ENCODE measurements at places on chromosomes 4 and X. TPM values are rescaled to one million over a fixed set of nuclear protein-coding genes. Genes with fewer than 3 reads are reported as not detected.

GRCh38 chr4:151485541-151486131 lies 76.7 kb downstream of the FHIP1A start:
- no peak for DNase-seq

- no peak for DNase-seq
Observed at GRCh38 chr4:124632439-124632838, 80.1 kb downstream of the ANKRD50 start.

GRCh38 chr4:702618-703048 lies 3.0 kb upstream of the PCGF3 start:
- DNase-seq = no peak

- DNase-seq = no peak
Observed at GRCh38 chr4:24364852-24365251, 219.5 kb downstream of the DHX15 start.

GRCh38 chr4:186772936-186773487 lies 49.4 kb upstream of the FAT1 start:
- no peak for DNase-seq

DNA sequence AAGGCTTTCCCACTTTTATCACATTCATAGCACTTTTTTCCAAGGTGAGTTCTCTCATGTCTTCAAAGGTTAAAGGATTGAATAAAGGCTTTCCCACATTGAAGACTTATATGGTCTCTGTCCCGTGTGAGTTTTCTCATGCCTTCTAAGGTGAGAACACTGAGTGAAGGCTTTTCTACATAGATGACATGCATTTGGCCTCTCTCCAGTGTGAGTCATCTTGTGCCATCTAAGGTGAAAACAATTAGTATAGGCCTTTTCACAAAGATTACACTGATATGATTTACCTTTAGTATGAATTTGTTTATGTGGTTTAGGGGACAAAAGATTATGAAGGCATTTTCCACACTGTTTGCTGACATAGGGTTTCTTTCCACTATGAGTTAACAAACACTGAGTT lies 21.2 kb downstream of the USP17L30 start:
- no peak for DNase-seq

Gene NLGN4X
- not detected for total RNA-seq

Gene GDPD2
- not detected for total RNA-seq

GRCh38 chr4:12421364-12421763 lies 992.7 kb upstream of the HS3ST1 start:
- no peak for DNase-seq

- peak; percentile 38 for DNase-seq
Observed at GRCh38 chr4:152045807-152046571, 285.2 kb upstream of the GATB start.

- DNase-seq = no peak
Observed at GRCh38 chrX:137031039-137031438, 2.8 kb downstream of the GPR101 start.

DNA sequence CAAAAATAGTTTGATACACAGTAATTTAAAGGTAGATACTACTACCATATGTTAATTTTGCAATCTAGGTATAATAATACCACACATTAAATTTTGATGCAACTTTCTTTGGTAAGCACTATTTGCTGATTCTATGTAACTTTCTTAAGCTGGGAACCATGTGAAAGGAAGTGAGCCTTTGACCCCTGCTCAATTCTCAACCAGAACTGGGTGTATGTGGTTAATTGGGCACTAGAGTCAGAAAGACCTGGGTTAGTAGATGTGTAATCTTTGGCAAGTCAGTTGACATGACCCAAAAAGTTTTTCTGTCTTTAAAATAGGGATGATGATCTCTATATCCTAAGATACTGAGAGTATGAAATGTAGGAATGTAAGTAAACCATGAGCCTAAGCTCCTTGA lies 22.4 kb downstream of the TLR2 start:
- no peak for DNase-seq

Gene UBQLN2
- 48.0 TPM for total RNA-seq

GRCh38 chr4:184902550-184902949 lies 76.8 kb upstream of the ACSL1 start:
- no peak for DNase-seq

Gene YY2
- 1.5 TPM for total RNA-seq

Gene CENPVL3
- not detected for total RNA-seq

GRCh38 chrX:30714138-30714537 lies 60.9 kb downstream of the GK start:
- DNase-seq = no peak

DNA sequence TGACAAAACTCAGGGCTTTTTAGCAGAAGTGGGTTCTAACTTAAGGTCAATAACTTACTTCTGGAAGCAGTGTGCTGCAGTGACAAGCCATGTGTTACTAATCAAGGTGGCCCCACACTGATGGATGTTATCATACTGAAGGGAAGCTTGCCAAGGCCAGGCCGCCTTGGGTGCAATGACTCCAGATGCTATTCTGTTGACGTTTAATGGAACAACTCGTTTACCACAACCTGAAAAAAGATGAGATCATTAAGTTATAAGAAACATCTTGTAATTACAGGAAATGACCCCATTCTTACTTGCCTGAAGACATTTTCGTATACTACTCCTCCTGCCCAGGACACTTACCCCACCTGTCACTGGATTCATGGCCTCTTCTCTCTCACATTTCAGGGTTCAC lies 38.9 kb upstream of the TMPRSS11D start:
- no peak for DNase-seq

- peak; percentile 47 for DNase-seq
Observed at GRCh38 chr4:112516471-112517066, 589 bp upstream of the NEUROG2 start.

DNA sequence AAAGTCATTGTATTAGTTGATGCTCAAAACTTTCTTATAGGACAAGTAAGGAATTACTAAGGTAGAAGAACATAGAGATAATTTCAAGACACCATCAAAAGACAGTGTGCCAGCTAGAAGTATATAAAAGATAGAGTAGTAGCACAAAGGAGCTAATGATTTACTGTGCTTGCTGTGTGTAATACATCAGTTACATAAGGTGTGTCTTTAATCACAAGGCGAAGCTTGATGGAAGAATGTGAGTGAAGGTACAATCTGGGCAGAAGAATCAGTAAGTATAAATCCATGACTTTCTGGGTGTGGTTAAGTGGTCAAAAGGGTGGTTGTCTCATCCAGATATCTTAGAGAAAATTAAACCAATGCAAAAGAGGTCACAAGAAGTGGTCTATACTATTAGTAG lies 95.1 kb upstream of the BOD1L1 start:
- no peak for DNase-seq

DNA sequence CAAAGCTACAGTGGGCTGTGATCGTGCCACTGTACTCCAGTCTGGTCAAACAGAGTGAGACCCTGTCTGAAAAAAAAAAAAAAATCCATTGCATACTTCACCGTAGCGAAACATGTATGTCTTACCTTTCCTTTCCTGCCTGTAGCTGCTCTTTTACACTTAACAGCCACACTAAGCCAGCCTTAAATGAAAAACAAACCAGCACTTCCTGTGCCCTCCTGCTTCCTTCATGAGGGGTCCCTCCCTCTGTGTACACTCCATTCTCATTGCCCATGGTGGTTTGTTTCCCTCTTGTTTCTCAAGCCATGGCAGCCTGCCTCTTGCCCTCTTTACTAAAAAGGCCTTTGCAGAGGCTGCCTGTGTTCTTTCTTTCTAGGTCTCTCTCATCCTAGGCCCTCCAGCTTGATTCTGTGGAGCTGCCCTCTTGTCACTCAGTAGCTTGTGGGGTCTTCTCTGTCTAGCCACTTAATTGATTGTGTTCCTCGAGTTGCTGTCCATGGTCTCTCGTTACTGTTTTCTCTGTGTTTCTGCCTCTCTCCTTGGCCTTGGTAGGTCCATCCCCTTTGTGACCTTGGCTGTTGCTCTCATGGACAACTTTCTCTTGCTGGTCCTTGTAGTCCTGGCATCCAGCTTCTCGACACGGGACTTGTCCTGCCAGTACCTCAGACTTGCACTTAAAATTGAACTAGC lies 52.1 kb upstream of the MSANTD1 start:
- no peak for DNase-seq

DNA sequence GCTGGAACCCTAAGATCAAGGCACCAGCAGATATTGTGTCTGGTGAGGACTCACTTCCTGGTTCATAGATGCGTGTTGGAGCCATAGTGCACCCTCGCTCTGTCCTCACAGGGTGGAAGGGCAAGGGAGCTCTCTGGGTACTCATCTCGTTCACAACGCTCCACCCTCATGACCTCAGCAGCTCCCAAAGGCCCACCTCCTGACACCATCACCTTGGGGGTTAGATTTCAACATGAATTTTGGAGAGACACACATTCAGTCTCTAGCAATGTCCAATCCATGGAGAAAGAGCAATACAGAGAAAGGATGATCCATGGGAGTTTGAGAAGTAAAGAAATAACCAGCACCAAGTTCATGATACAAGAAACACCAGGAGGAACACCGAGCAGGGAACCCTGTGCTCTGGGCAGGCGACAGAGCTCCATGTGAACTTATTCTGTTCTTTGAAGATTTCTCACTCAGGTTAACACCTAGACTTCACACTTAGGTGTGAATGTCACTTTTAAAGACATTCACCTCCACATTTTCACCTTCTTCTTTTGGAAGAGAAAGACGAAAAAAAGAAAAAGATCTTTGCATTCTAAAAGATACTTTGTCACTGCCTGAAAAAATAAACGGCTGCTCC lies 171.8 kb upstream of the FAM9B start:
- no peak for DNase-seq

Gene ANXA10
- not detected for total RNA-seq

Gene XPNPEP2
- total RNA-seq = 0.67 TPM

Gene TMEM35A
- not detected for total RNA-seq

- DNase-seq = no peak
Observed at GRCh38 chrX:101337776-101338271, 10.7 kb downstream of the TIMM8A start.

GRCh38 chr4:175776217-175776616 lies 35.8 kb downstream of the GPM6A start:
- DNase-seq = no peak

Gene CPLX1
- 5.0 TPM for total RNA-seq

DNA sequence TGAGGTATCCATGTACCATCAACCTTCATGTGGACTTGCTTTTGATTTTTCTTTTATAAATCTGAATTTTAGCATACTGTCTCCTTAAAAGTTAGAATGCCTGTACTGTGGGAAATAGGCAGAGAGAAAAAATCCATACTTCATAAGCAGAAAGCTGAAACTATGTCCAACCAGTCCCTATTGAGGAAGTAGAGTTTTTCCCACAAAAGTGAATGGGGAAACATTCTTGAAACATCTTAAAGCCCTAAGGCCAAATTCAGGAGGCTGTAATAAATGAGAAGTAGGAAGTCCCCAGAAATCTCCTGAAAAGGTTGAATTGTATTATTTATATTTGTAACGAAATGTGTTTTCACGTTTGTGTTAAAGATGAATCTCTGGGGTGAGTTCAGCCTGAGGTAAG lies 56.3 kb downstream of the ENOX2 start:
- no peak for DNase-seq

Gene EFHC2
- total RNA-seq = 0.77 TPM

Gene MAGEC2
- total RNA-seq = not detected

Gene ZCCHC18
- total RNA-seq = 13.5 TPM

DNA sequence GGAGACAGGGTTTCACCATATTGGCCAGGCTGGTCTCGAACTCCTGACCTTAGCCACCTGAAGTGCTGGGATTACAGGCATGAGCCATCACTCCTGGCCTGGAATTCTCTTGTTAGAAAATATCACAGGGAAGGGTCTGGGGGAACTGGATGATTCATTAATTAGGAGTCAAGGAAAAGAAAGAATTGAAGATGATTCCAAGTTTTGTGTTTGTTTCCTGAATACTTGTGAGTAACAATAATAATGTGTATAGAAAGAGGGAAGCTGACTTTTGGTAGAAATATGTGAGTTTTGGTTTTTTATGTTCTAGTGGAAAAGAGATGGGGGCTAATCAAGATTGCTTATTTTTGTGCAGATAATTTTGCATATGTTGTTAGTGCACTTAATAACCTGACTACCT lies 77.3 kb upstream of the CLNK start:
- DNase-seq = no peak

- no peak for DNase-seq
Observed at GRCh38 chr4:137949746-137950145, 292.4 kb downstream of the SLC7A11 start.

Gene ARAP2
- total RNA-seq = 63.7 TPM

GRCh38 chrX:153333266-153333665 lies 687 bp upstream of the ZNF275 start:
- no peak for DNase-seq

GRCh38 chrX:112760697-112761096 lies 79.9 kb downstream of the AMOT start:
- no peak for DNase-seq

Gene AFM
- total RNA-seq = not detected

Gene SERTM2
- total RNA-seq = not detected

DNA sequence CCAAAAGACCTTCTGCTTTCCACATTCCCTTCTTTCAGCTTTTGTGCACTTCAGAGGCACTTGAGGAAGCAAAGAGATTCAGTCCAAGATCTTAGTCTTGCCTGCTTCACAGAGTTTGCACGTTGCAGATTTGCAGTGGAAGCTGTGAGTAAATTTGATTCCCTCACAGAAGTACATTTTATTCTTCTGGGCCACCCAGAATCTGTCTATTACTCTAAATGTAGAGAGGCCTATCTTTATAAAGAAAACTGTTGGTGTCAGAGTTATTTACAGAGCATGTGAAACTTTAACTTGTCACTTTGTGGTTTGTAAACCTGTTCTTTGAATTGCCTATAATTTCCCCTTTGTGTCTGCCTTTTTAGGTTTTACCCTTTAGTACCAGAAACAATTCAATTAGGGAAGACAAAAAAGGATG lies 15.5 kb downstream of the SPRY1 start:
- no peak for DNase-seq

DNA sequence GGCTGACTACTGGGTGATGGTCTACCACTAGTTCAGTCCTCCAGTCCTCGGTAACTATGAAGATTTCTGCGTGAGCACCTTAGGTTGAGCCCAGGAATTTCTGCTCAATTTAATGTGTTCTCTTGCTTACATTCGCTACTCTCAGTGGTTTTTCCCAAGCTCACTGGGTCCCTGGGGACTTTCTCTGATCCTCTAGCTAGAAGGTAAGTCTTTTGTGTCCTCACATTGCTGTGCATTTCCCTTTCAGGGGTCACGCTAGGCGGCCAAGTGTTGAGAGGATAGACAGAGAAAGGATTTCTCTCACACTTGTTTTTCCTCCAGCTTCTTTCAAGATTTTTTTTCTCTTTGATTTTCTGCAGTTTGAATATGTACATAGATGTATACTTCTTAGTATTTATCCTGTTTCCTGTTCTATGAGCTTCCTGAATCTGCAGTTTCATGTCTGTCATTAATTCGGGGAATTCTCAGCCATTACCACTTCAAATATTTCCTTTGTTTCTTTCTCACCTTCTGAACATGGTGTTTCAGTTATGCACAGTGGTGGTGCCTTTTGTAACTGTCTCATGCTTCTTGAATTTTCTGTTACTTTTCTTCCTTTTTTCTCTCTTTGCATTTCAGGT lies 17.5 kb downstream of the MAGEA9 start:
- no peak for DNase-seq

DNA sequence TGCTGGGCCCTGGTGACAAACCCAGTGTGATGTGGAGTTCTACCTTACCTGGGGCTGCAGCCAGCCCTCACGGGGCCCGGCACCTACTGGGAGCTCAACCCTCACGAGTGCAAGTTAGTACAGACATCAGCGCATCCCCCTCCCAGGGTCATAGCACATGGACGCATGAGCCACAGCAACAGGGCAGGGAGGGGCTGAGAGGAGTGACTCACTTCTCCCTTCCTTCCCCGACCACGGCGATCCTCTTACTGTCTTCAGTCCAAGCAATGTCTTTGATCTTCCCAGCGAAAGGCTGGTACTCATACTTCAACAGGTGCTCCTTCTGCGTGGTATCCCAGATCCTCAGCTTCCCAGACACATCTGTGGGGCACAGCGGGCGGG lies 17.8 kb downstream of the WDR1 start:
- no peak for DNase-seq
